Cardiac fibroblast (primary cell): ENCODE measurements at places on chromosomes 6 and 20.

DNA sequence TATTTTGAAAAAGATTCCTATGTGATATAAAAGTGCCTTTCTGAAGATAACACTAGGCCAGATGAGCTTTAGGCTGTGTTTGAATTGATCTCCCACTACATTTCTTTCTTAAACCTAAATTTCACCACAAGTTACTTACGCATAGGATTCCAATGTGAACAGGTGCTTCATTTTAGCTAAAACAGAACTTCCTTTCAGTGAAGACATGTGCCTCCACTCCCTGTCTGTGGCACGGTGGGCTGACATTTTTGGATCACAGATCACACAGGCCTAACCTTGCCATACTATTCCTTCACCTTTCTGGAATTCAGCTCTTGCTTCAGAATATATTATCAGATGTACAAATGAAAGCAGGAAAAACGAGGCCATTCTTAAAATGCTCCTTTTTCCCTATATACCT lies 231.8 kb downstream of the SAMD5 start:
- no peak for DNase-seq

DNA sequence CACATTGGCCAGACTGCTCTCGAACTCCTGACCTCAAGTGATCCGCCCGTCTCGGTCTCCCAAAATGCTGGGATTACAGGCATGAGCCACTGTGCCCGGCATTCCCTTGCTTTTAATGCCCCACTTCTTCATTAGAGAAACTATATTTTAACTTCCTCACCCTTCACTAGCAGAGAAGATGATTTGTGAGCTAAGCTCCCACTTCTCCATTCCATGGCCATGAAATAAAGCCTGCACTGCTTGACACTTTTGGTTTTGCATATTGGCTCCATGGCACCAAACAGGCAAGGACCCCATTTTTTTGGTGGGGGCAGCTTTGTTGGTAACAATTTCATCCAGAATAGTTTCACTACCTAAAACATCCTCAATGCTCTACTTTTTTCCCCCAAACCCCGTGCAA lies 145.3 kb downstream of the TFAP2B start:
- no peak for DNase-seq

GRCh38 chr20:25453035-25453810 lies 45.8 kb downstream of the GINS1 start:
- peak; percentile 28 for DNase-seq

DNA sequence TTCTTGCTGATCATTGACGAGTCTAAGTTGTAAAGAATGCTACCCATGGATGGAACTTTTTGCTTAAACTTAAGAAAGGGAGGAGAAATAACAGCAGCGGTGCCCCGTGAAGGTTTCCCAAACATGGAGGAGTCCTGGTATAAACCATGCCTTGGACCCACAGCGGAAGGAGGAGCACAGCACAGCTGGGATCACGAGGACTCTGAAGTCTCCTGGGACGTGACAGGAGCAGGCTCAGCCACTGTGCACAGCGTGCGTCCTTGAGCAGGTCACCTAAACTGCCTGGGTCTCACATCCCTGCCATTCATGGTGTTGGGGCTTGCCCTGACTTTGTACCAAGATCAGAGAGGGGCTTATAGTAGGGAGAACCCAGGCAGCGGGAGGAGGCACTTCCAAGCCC lies 56.1 kb upstream of the UNC93A start:
- DNase-seq = no peak

DNA sequence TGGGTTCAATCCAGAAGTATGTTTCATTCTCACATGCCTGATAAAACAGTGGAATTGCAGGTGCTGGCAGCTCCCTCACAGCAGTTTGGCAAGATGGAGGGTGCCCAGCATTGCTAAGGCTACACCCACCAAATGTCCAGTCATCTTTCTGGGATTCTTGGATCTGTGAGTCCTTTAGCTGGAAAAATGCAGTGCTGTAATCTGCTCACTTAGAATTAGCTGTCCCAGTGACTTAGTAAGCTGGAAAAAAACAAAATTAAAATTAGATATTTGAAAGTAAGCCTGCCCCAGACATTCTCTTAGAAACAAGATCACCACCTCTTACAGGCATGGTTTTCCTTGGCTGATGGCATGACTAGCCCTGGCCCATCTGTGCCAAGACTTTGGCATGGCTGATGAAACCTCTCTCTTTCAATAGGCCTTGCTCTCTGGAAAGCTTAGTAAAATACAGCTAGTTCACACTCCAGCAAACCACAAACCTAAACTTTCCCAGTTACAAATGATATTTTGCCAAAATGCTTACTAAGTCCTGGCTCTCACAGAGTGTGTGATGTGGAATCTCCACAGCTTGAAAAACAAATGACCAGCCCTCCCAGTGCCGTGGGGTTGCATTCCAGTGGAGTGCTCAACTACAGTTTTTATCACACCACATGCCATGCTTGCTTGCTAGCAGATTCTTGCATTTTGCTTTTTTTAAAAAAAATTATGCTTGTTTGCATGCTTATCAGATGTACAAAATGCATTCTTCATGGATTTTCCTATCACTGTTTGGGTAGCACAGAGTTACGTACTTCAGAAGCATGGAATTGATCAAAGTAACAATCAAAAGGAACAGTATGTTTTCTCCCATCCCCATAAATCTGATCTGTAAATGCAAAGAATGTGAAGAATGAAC lies 261.5 kb downstream of the EYA4 start:
- DNase-seq = peak; percentile 90

DNA sequence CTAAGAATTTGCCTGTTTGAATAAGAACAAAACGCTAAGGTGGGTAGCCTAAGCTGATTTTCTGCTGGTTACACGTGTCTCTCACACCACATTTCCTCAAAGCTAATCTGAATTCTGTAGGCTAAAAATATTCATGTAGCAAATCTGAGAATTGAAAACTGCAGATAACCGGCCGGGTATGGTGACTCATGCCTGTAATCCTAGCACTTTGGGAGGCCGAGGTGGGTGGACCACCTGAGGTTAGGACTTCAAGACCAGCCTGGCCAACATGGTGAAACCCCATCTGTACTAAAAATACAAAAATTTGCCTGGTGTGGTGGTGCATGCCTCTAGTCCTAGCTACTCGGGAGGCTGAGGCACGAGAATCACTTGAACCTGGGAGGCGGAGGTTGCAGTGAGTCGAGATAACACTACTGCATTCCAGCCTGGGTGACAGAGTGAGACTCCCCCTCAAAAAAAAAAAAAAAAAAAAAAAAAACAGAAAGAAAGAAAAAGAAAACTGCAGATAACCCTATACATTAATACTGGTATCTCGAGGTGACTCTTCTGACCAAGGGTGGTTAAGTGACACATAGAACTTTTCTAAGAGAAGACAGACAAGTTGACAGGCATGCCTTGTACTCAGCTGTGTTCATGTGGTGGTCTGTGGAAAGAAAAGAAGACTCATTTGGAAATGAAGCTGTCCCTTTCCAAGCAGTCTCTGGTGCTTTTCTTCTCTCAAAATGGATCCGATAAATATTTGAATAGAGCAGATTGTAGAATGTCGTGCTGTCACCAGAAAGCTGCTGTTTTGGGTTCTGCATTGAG lies 24.7 kb upstream of the ASXL1 start:
- no peak for DNase-seq

DNA sequence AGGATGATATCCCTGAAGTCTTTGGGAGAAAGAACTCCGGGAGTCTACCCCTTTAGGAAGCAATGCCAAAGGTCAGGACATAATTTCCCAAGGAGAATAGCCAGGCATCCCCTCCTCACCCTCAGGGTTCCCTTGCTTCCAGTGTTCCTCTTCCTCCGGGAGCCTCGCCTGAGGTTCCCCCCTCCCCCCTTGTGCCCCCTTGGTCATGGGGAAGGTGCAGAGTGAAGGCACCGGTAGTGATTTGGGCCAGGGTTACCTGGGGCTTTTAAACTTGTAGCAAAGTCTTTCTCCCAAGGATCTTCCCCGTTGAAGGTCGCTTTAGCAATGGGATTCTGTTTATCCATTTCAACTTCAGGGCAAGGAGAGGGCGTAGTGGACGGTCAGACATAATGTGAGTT lies 1.2 kb downstream of the ISM1 start:
- no peak for DNase-seq

GRCh38 chr6:20001286-20001685 lies 164.1 kb downstream of the ID4 start:
- DNase-seq = no peak

DNA sequence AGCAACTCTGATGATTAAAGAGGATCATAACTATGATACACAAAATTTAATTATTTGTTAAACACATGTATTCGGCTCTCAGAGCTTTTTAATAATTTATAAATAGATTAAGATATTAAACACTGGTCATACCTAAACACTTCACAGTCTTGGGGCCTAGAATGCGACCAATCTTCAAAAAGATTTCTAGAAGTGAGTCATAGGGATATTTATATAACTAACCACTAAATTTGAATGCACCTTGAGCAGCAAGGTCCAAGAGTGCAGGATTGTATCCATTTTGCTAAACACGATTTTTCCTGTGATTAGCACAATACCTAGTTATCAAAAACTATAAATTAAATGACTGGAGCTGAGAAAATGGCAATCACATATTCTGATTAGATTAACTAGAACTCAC lies 709.3 kb downstream of the EPHA7 start:
- no peak for DNase-seq

- no peak for DNase-seq
These were observed 32.9 kb upstream of the BACH2 start for GRCh38 chr6:90329386-90330077.
